Muscle of leg (tissue), 16 donors: ENCODE measurements at places on chromosomes 13 and 19. TPM values are rescaled to one million over a fixed set of nuclear protein-coding genes. Genes with fewer than 3 reads are reported as not detected.

HS6ST3 gene
- total RNA-seq = 0.80 TPM

PTOV1 gene
- total RNA-seq = 140 TPM

DNA sequence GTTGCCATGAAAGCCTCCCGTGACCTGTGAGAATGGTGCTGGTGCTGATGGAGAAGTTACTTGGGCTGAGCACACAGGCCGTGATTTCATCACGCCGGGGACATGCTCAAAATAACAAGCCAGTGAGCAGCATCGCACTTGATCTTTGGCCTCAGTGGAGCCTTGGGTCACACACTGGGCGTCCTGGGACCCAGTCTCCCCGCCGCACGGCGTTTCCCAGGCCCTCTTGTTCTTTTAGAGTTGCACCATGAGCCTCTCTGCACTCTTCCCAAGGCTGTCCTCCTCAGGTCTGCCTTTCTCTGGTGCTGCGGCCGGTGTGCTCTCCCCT, 9.5 kb upstream of the NDUFS7 start:
- no peaks in the 10 kb centered on the region for H3K27me3 ChIP-seq
- H3K36me3 ChIP-seq = peaks cover 68% of the 10 kb centered on the region
- H3K4me3 ChIP-seq = no peak overlapping the region
- no peak overlapping the region for H3K27ac ChIP-seq
- DNase-seq = no peak

OR4F17 gene
- total RNA-seq = not detected

HIPK4 gene
- total RNA-seq = 0.13 TPM

GRCh38 chr13:71474936-71475335, 392.1 kb downstream of the DACH1 start:
- no peaks in the 10 kb centered on the region for H3K4me1 ChIP-seq
- no peaks in the 10 kb centered on the region for H3K27me3 ChIP-seq
- no peaks in the 10 kb centered on the region for H3K36me3 ChIP-seq
- no peak overlapping the region for H3K27ac ChIP-seq
- H3K4me3 ChIP-seq = no peak overlapping the region

C1QTNF9B gene
- 2.9 TPM for total RNA-seq

PPFIA3 gene
- total RNA-seq = 5.5 TPM
